NCI-H2081 (cell line): ENCODE measurements at places on chromosomes 11 and 22.

DNA sequence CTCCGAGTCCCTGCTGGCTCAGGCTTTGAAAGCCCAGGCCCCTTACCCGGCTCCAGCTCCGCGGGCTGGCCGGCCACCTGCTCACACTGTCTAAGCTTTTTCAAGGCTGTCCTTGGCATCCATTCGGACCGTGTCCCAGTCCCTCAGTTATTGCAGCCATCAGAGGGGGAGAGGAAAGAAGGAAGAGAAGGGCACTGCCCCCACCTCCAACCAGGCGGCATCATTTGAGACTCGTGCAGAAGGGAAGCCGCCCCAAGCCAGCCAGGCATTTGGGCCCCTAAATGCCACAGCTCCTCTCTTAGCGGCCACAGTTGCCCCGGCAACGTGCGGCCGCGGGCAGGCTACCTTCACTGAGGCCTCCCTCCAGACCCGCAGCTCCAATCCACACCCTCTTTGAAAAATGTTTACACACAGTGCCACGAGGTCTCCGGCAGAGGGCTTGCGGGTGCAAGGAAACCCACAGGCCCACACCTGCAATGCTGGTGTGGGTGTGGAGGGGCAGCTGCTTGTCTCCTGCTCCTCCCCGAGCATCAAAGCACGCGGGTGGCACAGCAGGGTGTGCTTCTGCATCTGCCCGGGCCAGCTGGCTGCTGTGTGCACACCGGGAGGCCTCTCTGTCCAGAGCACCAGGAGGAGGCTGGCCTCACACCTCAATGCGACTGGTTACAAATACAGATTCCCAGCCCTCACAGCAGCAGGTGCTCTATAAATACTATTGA, 124.4 kb downstream of the CTTN start:
- DNase-seq, result peak; percentile 90

- DNase-seq, result no peak
Observed at GRCh38 chr11:75576017-75576416, 14.0 kb downstream of the SERPINH1 start.

DNA sequence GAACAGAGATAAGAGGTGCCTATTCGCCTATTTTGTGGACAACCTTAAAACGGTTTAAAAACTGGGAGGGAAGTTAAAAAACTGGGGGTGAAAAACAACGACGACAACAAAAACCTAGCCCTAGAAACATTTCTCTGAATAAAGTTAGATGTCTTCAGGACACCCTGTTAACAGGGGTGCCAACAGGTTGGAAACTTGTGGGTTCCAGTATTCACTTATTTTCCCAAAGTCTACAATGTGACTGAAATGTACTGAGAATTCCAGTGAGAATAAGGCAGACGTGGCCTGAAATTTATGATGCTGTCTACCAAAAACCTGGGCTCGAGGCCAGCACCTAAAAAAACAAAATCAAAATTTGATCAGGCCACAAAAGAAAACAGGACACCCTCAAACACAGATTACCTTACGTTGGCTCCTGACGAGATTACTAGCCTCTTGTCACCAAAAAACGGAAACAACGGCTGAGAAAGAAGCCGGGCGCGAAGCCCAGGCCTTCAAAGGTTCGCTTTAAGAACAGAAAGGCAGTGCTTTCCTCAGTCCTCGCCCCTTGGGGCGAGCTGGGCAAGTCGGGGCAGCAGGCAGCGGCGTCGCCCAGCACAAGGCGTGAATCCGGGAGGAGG, 906 bp downstream of the CCDC90B start:
- DNase-seq, result no peak

DNA sequence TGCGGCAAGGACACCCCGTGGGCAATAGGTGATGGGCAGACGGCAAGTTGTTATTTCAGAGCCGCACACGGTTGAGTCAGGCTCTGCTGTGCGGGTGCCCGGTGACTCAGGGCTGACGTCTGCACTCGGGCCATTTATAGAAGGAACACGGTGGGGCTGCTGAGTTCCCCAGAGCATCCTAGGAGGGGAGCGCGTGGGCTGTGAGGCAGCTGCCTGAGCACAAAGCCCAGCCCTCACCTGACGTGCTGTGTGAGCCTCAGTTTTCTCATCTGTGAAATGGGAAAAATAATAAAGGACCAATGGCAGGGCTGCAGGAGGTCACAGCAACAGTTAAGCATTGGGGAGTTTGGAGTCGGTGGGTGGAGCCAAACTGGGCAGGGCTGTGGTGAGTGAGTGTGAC, 11.3 kb upstream of the RHOD start:
- DNase-seq, result no peak

DNA sequence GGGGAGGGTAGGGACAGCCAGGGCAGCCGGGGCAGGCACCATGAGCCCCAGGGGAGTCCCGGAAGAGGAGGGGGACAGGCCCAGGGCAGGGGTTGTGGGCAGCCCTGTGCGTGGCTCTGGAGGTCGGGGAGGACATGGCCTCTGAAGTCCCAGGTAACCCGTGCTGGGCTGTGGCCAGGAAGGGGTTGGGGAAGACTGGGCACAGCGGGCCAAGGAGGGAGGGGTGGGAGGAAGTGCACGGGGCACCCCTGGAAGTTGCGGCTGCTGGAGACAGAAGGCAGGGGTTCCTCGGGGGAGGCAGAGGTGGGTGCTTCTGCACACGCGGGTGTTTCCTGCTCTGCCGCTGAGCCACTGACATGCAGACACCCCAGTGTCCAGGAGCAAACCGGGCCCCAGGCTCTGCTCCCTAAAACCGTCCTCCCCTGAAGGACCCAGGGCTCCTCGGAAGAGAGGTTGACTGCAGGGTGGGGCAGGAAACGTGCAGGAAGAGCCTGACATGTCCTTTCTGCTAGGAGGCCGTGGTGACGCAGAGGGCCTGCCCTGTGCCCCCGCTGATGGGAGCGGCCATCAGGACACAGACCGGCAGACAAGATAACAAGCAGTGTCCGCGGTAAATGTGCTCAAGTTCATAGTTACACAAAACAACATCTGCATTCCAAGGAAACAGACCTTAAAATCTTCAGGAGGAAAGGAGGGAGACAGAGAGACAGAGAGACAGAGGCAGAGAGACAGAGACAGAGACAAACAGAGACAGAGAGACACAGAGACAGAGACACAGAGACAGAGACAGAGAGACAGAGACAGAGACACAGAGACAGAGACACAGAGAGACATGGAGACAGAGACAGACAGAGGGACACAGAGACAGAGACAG, 5.7 kb downstream of the TNNI2 start:
- DNase-seq, result no peak

DNA sequence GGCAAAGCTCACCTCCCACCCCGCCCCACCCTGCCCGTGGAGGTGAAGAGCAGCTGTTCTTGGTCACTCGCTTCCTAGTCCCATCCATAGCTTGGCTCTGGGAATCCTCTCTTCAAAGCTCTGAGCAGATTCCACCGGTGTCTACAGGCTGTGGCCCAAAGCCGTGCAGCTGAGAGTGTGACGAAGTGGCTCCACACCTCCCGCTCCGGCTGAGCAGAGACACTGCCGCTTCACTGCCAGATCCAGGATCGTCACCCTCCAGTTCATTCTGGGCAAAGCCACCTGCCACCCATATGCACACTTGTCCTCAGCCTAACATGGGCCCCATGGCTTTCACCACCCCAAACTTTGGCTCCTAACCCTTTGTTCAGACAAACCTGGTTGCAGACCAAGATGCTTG, 532.9 kb upstream of the B3GAT1 start:
- DNase-seq, result no peak

DNA sequence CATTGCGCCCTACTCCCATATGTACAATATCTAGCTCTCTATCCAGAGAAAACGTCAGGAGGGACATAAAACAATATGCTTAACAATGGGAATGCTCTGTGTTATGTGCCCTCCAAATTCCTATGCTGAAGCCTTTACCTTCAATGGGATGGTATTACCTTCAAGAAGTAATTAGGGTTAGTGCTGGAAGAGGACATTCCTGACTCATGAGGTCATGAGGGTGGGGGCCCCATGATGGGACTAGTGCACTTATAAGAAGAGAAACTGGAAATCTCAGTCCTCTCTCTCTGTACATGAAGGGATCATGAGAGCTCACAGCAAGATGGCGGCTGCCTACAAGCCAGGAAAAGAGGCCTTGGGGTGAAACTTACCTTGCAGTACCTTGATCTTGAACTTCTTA, 20.3 kb downstream of the MMP20 start:
- no peak for DNase-seq

DNA sequence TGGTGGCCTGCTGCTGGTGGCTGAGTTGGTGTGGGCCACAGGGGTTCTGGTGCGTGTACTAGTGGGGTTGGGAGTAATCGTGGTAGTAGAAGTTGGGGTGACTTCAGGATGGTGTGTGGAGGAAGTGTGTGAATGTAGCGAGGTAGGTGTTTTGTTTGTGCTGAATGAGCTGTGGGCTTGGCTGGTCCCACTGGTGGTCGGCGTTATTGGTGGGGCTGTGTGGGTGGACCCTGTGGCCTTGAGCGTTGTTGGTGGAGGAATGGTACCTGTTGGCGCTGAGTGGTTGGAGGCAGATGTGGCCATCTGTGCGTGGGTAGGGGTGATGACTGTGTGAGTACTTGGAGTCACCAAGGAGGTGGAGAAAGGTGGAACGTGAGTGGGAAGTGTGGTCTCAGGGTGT, 18.4 kb downstream of the MUC6 start:
- no peak for DNase-seq

- DNase-seq, result no peak
Observed at GRCh38 chr11:29184939-29185890, 831.6 kb downstream of the KCNA4 start.

DNA sequence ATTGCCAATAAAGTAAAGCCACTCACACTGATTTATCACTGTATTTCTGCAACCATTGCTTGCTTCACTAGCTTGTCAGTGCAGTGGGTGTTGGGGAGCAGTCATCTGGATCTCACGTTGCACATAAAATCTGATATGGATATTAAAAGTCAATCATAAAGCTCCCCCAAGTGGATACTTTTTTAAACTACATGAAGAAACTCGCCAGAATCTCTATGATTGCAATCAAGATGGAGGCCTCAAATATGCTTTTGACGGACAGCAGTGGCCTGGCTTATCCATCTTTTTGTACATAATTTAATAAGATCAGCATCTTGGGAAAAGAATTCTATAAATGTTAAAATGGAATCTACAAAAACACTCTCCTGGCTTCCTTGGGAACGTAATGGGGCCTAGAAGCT, 137.7 kb downstream of the WT1 start:
- peak; percentile 69 for DNase-seq

DNA sequence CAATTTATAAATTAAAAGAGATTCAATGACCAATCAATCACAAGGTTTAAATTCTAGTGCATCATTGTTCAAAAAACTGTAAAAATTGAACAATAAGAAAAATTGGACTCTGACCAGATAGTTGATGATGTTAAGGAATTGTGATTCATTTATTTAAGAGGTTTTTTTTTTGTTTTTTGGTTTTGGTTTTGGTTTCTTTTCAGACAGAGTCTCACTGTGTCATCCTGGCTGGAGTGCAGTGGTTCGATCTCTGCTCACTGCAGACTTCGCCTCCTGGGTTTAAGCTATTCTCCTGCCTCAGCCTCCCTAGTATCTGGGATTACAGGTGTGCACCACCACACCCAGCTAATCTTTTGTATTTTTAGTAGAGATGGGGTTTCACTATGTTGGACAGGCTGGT, 17.1 kb upstream of the EIF3M start:
- DNase-seq, result no peak

DNA sequence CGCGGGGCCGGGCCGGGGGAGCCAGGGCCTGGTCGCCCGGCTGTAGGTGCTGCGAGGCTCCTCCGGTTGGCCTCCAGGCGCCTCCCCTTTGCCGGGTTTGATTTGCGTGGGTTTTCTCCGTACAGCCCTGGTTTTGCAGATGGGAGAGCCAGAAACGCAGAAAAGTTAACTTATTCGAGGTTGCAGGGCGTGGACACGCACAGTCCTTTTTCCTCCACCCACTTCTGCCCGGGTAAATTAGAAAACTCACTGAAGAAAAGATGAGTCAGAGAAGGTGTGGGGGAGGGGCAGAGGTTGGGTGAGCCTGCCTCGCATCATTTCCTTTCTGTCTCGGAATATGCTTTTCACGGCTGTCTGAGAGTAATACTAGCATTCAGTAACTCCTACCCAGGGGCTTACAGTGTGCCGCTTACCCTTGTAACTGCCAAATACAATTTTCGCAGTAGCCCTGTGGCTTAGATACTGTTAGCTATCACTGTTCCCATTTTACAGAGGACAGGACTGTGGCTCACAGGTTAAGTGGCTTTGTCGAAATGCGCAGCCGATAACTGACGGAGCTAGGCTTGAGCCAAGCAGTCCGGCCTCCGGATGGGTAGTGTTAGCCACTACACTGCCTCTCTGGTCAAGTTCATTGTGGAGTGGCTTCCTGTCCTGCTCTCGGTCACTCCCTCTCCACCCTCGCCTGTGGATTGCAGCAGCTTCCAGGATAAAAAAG, 812 bp downstream of the FADD start:
- DNase-seq, result peak; percentile 19

DNA sequence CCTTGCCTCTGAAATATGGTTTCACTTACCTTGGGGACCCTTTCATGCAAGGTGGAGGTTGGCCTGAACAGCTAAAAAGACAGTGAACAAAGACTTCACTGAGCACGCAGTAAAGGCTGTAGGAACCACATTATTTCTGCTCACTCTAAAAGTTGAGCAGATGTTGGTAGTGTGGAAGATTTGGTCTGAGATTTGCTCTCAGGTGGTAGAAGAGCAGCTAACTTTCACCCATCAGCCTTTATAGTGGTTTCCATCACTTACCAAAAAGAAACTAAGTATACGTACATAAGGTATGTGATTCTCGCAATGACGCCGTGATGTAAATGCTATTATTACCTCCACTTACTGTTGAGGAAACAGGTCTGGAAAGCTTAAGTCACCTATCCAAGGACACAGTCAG, 47.3 kb downstream of the PRR5L start:
- no peak for DNase-seq

GRCh38 chr22:39534092-39534506, 1.6 kb upstream of the RPS19BP1 start:
- DNase-seq, result no peak

GRCh38 chr11:58192229-58192628, 3.4 kb downstream of the OR9Q2 start:
- DNase-seq, result no peak

DNA sequence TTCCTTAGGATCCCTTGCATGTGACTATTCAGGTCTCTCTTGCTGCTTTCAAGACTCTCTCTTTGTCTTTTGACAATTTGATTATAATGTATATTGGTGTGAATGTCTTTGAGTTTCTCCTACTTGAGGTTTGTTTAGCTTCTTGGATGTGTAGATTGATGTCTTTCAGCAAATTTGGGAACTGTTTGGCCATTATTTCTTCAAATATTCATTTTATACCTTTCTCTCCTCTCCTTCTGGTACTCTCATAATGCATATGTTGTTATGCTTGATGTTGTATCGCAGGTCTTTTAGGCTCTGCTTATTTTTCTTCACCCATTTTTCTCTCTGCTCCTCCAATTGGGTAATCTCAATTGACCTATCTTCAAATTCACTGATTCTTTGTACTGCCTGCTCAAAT, 44.2 kb downstream of the OR2AT4 start:
- no peak for DNase-seq
